CD4-positive, CD25-positive, alpha-beta regulatory T cell (primary cell): ENCODE measurements at places on chromosomes 7 and 10. TPM values are rescaled to one million over a fixed set of nuclear protein-coding genes. Genes with fewer than 3 reads are reported as not detected.

- DNase-seq, result no peak
These were observed 198.7 kb downstream of the DGKI start for GRCh38 chr7:137647905-137648565.

DNA sequence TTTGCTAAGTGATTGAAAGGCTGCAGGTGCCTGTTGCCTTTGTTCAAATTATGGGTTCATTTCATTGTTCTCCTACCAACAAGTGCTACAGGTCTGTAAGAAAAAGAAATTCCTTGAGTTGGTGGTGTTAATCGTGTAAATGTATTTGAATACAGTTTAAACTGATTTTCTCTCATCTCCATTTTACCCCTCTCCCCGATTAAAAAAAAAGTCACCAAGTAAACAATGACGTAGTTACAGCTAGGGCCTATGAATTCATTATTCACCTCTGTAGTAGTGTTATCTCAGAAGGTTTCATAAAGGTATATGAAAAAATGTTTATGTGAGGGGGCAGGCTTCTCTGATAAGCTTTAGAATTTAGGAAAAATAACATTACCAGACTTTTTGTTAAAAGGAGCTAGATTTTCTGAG is 1.1 kb downstream of the REEP3 start:
- peak; percentile 54 for DNase-seq

CLDN4 gene
- 0.17 TPM for polyA plus RNA-seq

- DNase-seq, result no peak
These were observed 1.9 kb upstream of the HOXA5 start for GRCh38 chr7:27145165-27145913.

INSYN2A gene
- polyA plus RNA-seq, result not detected

GRCh38 chr10:81730891-81731290 is 144.1 kb upstream of the NRG3 start:
- DNase-seq, result no peak

DNA sequence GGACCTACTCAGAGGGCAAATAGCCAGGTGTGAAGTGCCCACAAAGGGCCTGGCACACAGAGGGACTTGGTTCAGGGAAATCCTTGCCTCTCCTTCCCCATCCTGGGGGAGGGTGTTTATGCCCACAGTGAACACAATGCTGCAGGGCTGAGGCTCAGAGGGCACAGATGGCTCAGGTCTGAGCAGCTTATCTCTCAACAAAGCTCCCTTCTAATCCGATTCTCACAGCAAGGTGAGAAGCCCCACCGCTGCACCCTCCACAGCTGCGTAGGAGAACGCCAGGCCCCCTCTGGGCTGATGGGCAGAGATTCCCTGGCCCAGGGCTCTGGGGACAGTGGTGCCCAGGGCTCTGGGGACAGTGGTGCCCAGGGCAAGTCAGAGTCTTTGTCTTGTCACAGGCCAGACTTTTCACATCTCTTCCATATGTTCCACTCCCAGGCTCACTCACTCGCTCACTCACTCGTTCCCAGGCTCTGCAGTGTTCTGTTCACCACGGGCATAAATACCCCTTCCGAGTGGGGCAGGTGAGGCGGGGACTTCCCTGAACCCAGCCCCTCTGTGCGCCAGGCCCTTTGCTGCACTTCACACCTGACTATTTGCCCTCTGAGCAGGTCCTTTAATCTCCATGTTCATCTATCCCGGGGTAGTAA is 8.7 kb upstream of the CDHR1 start:
- DNase-seq, result no peak
